RWPE2 (cell line): ENCODE measurements at places on chromosomes 5 and 9.

- H3K27ac ChIP-seq, result no peak overlapping the region
- no peaks in the 10 kb centered on the region for H3K36me3 ChIP-seq
- no peaks in the 10 kb centered on the region for H3K27me3 ChIP-seq
- DNase-seq, result no peak
Measured at GRCh38 chr9:109962215-109962614, 182.2 kb downstream of the PALM2AKAP2 start.

- DNase-seq, result no peak
- H3K4me1 ChIP-seq, result peaks cover 35% of the 10 kb centered on the region
- no peaks in the 10 kb centered on the region for H3K36me3 ChIP-seq
- peak overlapping the region; percentile 12 for H3K27ac ChIP-seq
- no peak overlapping the region for H3K4me3 ChIP-seq
Measured at GRCh38 chr5:73376618-73377170, 71.9 kb downstream of the FOXD1 start.

GRCh38 chr9:7316967-7317366 is 482.6 kb downstream of the DMAC1 start:
- DNase-seq, result no peak
- no peak overlapping the region for H3K27ac ChIP-seq
- H3K4me3 ChIP-seq, result no peak overlapping the region
- H3K27me3 ChIP-seq, result no peaks in the 10 kb centered on the region

DNA sequence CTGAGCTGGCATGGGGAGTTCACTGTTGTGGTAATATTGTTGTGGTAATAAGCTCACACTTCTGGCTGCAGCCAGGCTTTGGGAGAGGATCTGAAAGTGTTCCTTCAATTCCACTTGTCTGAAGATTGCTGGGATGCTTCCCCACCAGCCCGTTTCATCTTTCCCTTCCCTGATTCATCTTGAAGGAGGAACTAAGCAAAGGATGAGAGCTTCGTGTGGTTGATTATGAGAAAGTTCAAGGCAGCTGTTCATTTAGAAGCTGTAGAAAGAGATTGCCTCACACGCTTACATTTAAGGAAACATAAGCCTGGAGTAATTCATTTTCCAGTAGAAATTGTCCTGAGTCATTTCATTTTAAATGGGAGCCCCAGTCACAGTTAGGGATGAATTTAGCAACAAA is 122.4 kb upstream of the GAS1 start:
- H3K27ac ChIP-seq, result no peak overlapping the region
- no peak for DNase-seq
- no peak overlapping the region for H3K4me3 ChIP-seq
- H3K4me1 ChIP-seq, result peaks cover 2% of the 10 kb centered on the region

- no peak overlapping the region for H3K4me3 ChIP-seq
- H3K27ac ChIP-seq, result no peak overlapping the region
- no peaks in the 10 kb centered on the region for H3K27me3 ChIP-seq
- H3K36me3 ChIP-seq, result peaks cover 25% of the 10 kb centered on the region
Measured at GRCh38 chr5:160262151-160263074, 33.1 kb downstream of the FABP6 start.

DNA sequence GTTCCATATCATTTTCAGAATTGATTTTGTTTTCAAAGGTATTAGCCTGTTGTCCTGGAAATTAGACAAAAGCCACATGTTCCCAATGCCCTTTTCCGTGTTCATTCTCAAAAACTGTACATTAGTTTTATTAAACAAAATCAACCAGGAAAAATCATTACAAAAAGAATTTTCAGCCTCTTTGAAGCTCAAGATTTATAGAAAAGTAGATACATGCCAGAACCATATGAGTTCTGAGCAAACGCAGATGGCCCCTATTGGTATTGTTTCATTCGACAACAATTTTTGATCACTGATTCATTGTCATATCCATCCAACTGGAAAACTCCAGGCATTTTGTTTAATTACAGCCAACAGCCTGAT is 148.5 kb upstream of the GRAMD2B start:
- H3K4me3 ChIP-seq, result no peak overlapping the region
- no peaks in the 10 kb centered on the region for H3K27me3 ChIP-seq
- no peak overlapping the region for H3K27ac ChIP-seq
- H3K4me1 ChIP-seq, result no peaks in the 10 kb centered on the region

- peaks cover 51% of the 10 kb centered on the region for H3K27me3 ChIP-seq
Measured at GRCh38 chr9:135163023-135163780, 75.7 kb downstream of the OLFM1 start.

- H3K27me3 ChIP-seq, result no peaks in the 10 kb centered on the region
- H3K27ac ChIP-seq, result peak overlapping the region; percentile 74
- H3K36me3 ChIP-seq, result no peaks in the 10 kb centered on the region
- DNase-seq, result no peak
- no peak overlapping the region for H3K4me3 ChIP-seq
Measured at GRCh38 chr5:139658928-139659667, 10.9 kb downstream of the CXXC5 start.

GRCh38 chr9:22469928-22470544 is 23.4 kb downstream of the DMRTA1 start:
- H3K27ac ChIP-seq, result no peak overlapping the region
- no peaks in the 10 kb centered on the region for H3K36me3 ChIP-seq
- H3K4me1 ChIP-seq, result no peaks in the 10 kb centered on the region
- DNase-seq, result no peak
- no peaks in the 10 kb centered on the region for H3K27me3 ChIP-seq

GRCh38 chr5:53576674-53577073 is 16.2 kb downstream of the NDUFS4 start:
- no peaks in the 10 kb centered on the region for H3K27me3 ChIP-seq
- no peak overlapping the region for H3K4me3 ChIP-seq
- DNase-seq, result no peak

GRCh38 chr9:37889536-37889935 is 14.4 kb downstream of the SLC25A51 start:
- no peaks in the 10 kb centered on the region for H3K4me1 ChIP-seq
- no peak overlapping the region for H3K4me3 ChIP-seq
- peaks cover 61% of the 10 kb centered on the region for H3K36me3 ChIP-seq
- H3K27ac ChIP-seq, result no peak overlapping the region
